Stimulated activated CD4-positive, alpha-beta T cell treated with anti-CD3 and anti-CD28 coated beads, Interleukin-4, amount 100 ng/mL, for 4 hours (primary cell): ENCODE measurements at places on chromosomes 1 and 21.

DNA sequence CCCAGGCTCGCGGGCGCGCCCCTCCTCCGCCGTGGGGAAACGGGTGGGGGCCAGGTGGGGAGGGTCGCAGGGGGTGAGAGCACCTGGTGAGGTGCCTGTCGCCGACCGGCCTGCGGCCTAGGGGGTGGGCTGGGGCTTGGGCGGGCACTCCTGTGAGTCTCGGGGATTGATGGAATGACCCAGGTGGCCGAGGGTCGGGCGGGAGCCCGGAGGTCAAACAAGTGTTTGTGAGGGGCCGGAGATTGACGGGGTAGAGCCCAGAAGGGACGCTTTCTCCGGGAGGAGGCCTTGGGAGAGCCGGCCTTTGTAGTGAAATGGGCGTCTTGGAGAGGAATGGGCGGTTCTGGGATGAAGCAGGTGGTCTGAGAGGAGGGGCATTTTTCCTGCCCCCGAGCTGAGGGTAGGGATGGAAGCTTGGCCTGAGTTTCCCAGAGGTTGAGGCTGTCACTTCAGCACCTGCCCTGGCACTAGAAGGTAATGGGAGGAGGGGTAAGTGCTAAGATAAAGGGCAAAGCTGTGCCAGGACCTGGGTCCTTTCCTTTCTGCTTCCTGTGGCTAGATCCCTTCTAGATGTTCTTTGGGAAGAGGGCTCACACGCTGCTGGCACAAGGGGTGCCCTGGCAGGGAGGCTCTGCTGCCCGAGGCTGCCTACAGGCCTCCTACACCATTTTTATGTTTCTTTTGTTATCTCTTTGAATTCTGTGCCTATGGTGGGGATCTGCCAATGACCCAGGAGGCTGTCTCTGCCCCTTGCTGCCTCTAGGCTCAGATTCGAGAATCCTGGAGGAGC lies 56.1 kb downstream of the NDUFS5 start:
- no peak for DNase-seq

DNA sequence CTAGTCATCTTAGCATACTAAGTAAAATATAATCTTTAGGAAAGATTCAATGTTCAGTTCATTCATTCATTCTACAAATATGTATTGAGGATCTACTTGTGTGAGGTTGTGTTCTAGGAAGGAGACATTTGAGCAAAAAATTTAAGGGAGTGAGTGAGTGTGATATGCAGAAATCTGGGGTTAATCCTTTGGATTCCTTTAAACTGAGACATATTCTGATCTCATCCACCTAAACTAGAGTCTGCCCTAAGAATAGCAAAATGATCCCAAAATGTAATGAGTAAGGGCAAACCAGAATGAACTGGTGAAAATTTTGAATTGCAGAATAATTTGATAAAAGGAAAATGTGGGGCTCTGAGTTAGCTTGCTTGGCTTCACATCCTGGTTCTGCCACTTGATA lies 8.6 kb downstream of the UBE2U start:
- DNase-seq, result no peak

DNA sequence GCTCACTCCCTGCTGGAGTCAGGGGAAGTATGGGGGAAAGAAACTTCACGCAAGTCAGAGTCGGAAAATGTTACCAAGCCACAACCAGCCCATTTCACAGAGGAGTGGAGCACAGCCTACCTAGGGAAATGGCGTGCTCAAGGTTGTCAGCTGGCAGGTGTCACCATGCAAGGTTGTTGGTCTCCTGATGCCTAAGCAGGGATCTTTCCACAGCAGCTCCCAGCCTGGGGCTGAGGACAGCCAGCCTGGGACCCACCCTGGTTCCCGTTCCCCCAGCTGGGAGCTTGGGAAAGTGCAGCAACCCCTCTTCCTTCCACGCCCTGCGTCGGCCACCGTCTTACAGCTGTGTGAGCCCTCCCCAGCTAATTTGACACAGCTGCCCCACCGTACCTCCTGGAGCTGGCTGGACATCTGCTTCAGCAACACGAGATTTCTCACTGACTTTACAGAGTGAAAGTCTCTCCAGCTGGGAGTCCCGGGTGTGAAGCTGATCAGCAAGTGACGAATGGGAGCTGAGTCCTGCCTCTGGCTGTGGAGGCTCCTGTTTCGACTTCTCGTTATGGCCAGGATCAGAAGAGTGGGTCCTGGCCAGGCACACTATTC lies 224.6 kb upstream of the RAB4A start:
- DNase-seq, result no peak

- no peak for DNase-seq
These were observed 38.9 kb downstream of the ALG14 start for GRCh38 chr1:95033843-95034242.

GRCh38 chr1:173020138-173020750 lies 30.5 kb downstream of the TNFSF18 start:
- no peak for DNase-seq

DNA sequence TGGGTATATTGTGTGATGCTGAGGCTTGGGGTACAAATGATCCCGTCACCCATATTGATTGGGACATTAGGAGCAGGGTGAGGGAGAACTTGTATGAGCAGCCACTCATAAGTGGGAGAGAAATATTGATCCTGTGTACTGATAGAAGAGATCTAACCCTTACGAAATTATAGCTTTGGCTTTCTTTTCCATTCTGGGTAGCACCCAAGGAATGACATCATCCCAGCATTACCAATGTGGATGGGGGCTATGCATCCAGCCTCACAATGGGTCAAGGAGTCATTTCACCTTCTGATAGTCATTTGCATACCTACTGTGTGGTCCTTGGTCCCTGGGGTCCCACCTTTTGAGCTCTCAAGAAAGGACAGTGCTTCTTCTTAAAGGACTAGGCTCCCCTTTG lies 1.9 kb upstream of the NAV1 start:
- no peak for DNase-seq

DNA sequence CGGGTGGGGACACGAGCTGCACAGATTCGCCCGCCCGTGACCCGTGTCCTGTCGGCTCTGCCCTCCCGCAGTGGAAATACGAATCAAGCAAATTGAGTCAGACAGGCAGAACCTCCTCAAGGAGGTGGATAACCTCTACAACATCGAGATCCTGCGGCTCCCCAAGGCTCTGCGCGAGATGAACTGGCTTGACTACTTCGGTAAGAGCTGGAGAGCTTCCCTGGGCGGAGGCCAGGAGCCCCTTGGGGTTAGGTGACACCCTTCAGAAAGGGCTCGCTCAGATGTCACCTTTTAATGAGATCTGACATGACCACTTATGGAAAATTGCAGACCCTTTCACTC lies 489 bp downstream of the CDCA8 start:
- no peak for DNase-seq

DNA sequence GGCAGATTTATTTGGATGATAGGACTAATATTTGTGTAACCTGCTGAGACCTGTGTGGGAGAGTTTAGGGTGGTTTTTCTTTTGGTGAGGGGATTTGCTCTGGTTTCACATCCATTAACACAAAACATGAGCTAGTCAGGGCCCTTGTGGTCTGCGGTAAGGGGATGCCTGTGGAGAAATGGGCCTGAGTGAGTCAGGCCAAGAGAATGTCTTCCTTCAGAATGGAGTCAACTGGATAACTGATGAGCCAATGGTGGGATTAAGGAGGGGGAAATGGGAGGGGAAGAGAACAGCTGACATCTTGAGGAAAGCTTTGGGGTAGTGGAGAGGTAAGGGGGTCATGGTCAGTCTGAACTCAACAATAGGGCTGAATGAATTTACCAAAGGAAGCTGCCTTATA lies 13.9 kb downstream of the WNT2B start:
- DNase-seq, result no peak

DNA sequence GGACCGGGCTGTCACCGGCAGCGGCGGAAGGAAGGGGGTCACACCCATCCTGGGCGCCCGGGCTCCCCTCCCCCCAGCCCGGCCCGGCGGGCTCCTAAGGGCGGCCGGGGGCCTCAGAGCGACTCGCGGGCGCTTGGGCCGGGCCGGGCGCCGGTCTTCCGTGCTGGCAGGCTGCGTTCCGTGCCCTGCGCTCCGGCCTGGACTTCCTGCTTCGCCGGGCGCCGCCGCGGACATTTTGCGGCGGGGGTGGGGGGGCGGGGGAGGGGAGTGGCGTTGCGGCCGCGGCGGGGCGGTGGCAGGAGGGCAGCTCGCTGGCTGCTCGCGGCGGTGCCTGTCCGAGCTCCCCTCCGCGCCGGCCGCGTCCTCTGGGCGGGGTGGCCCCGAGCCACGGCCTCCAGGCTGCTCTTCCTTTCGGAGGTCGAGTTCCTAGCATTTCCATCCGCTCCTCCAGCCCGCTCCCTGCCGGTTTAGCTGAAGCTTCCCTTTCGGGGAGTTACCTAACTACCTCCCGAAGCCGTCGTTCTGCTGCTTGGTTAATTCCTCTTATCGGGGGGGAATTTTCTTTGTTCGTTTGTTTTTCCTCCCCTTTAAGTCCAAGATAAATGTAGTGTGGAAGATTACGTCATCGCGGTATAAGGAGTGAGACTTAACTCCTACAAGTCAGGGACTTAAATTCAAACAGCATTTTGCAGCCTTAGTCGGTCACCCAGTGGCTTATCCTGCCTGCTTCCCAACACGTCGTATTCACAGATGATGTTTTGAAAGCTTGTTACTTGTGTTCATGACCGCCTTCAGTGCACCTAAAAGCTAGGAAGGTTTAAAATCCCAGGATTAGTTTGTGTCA lies 730 bp downstream of the CDC42 start:
- no peak for DNase-seq

DNA sequence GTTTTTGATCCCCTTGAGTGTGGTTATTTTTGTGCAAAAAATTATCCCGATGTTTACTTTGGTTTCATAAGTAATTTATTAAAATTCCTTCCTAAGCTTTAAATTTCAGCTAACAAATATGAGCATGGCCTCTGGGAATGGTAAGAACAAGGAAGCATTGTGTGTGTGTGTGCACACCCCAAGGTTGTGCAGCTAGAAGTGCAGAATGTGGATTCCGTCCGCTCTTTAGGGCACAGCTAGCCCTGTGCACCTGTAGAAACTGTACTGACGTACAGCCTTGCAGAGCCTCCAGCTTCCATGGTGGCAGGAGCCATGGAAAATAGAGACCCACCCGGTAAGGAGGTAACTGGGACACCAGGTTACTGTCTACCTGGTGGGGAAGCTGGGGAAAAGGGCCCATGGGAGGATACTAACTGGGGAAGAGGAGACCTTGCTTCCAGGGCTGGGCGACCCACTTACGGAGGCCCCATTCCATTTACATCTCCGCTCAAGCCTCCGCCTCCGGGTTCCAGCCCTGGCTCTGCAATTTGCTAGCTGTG lies 54.7 kb downstream of the B3GALT5 start:
- DNase-seq, result no peak

- no peak for DNase-seq
These were observed 1637.4 kb upstream of the PRMT6 start for GRCh38 chr1:105419030-105419429.

DNA sequence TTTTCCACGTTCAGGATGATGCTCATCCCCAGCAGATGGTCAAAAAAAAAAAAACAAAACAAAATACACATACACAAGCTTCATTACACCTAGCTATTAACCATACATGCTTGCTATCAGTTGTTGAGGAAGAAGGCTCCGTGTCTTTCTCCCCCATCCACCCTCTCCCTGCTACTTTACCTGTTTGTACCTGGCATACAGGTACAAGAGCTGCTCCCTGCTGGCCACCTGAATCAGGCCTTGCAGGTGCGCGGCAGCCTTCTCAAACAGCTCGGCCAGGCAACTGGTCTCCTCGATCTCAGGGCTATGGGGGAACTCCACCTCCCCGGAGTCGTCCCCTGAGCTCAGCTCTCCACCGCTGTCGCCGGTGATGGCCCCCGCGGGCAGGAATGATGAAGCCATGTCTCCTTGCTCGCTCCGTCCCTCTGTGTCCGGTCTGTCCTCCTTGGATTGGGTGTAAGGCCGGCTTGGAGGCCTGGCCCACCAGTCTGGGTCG lies 464 bp downstream of the ACBD6 start:
- no peak for DNase-seq

DNA sequence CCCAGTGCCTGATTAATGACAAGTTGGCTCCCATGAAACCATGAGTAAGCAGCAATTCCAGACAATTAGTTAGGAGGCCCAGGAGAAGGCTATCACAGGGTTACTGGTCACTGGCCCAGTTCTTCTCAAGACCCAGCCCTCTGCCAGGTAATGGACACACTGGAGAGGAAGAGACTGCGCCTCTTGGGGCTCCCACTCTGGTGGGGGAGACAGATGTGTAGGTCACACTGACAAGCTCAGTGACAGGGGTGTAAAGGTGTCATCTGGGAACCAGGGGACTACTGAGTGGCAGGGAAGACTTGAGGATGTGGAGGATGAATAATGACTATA lies 4.9 kb downstream of the HPCA start:
- no peak for DNase-seq

- DNase-seq, result no peak
These were observed 15.7 kb upstream of the TMEM51 start for GRCh38 chr1:15137809-15138208.

- DNase-seq, result no peak
These were observed 9.9 kb upstream of the ARF1 start for GRCh38 chr1:228072658-228073043.

- no peak for DNase-seq
These were observed 14.1 kb downstream of the INTS3 start for GRCh38 chr1:153741986-153742385.

- no peak for DNase-seq
These were observed 136.4 kb upstream of the TMEM51 start for GRCh38 chr1:15017120-15017519.

DNA sequence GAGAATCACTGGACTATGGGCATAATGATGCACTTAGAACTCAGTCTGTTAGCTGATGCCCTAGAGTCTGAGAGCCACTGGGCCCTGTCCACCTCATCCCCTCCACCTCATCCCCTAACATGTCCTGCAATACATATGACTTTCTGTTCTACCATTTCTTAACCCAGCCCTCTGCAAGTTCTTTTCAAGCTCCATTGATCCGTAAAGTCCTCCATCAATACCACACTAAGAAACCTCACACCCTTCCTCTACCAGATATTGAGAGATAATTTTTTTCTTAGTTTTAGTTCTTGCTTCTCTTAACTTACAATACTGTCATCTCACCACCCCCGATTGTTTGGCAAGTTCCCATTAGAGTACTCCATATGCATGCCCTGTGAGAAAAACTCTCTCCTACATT lies 22.1 kb downstream of the FCRL4 start:
- no peak for DNase-seq

DNA sequence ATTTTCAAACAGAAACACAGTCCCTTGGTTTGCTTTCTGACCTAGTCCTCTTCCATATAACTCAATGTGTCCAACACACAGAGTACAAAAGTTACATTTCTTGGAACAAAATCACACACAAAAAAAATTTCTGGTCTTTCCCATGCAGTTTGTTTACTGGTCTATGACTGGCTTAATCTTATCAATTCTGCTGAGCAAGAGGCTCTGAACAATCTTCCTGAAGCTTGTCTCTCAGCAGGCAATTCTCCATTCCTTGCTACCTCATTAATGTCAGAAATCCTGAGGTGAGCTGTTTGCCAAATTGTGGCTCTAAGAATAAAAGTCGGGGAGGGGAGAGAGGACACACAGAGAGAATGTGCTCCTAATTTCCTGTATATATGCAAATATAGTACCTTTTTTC lies 423.6 kb downstream of the HLX start:
- no peak for DNase-seq

GRCh38 chr1:42576935-42577334 lies 81.3 kb upstream of the PPIH start:
- no peak for DNase-seq
